SHP77 (cell line): ENCODE measurements at places on chromosomes 2 and 18.
A peak's percentile ranks its signal among the peaks of the same experiment; 100 is the strongest.

- no peak for DNase-seq
These were observed 894.4 kb downstream of the BCL11A start for GRCh38 chr2:59658906-59659635.

- no peak for DNase-seq
These were observed 83.0 kb downstream of the STPG4 start for GRCh38 chr2:47072018-47072691.

DNA sequence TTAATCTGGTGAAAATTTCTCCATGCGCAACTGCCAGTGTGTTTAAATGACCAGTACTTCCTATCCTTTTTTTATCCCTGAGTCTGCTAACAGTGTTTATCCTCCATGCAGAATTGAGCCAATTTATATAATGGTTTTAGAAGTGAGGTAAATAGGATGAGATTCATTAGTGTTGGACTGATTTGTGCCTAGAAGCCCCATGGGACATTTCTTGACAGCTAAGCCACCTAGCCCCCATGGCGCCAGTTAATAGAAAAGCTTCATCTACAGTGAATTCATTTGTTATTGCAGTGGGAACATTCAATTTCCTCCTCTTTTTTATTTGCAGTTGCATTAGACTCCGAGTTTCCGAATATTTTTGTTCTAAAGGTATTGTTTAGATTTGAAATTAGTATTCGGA is 175.6 kb downstream of the ARL6IP6 start:
- no peak for DNase-seq

DNA sequence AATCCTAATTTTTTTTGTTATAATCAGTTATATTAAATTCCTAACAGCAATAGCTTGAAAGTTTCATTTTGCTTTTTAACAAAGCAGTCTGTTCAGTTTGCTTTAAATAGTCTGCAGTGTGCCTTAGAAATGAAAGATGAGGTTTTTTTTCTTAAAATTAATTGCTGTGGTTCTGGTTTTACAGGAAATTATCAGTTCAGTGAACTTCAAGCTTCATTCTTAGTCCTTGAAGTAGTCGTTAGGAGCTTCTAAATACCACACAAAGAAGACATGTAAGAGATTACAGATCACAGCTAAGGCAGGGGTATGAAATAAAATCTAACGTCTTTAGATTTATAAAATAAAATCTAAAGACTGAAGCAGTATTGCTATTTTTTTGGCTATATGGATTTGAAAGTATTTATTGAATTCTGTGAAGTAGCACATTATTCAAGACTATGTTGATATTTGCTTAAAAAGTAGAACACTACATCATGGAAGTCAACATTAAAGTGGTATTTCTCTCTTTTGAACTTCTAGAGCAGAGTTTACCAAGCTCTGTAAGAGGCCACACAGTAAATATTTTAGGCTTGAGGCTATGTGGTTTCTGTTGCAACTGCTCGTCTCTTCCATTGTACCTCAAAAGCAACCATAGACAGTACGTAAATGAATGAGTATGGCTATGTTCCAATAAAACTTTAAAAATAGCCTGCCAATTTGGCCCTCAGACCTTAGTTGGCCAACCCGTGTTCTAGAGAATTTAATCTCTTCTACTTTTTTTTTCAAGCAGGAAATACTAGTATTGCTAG is 81.5 kb upstream of the STON1 start:
- no peak for DNase-seq

- DNase-seq = no peak
These were observed 50.7 kb downstream of the PIK3C3 start for GRCh38 chr18:42005782-42006181.

DNA sequence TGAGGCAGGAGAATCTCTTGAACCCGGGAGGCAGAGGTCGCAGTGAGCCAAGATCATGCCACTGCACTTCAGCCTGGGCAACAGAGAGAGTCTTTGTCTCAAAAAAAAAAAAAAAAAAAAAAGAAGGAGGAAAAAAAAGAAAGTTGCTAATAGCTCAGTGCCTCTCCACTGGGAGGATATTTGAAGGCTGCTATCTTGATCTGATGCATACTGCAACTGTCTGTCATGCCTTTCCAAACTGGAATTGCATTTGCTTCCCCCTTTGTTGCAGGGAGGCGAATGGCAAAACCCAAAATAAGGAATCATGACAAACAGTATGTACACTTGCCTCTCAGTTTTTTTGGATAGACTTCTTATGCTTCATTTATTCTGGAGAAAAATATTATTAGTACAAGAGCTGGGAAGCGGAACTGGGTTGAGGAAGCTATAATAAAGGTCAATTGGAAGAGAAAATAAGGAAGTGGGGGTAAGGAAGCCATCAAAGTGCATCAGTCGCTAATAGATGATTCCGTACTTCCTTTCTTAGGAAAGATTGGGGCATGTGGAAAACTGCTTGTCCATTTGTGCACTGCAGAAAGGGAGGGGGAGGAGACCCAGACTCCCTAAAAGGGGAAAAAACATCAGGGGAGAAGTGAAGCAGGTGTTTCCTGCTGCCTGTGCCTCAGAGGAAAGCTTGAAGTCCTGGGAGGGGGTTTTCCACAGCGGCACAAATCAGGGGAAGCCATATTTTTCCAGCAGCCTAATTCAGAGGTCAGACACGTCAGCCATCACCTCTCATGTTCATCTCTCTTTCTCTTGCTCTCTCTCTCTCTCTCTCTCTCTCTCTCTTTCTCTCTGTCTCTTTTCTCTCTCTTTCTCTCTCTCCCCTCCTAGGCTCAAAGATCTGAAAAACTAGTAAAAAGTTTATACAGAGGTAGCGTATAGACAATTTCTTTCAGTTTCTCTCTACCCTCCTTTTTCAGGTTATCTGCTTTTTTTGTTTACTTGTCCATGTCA is 301.4 kb upstream of the TNP1 start:
- DNase-seq = peak; percentile 38

GRCh38 chr2:132268977-132269523 is 107.3 kb upstream of the ANKRD30BL start:
- DNase-seq = no peak

DNA sequence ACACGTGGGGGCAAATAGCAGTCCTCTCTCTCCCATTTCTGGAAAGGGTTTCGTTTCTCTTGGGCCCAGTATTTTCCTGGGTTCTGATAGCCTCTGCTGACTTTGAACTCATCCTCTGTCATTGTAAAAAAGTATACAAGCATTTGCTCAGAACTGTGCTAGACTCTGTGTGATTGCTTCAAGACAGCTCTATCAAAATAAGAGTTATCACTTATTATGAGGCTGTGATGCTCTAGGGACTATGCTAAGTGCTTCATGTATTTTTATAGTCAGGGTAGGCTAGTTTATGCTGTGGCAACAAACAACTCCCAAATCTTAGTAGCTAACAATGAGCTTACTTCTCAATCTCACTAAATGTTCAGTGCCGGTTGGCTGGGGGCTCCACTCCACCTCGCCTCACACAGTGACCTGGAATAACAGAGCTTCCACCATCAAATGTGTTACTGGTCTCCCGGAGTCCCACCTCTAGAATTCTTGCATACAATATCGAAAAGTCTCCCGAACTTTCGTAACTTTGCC is 110.8 kb upstream of the CDC42EP3 start:
- DNase-seq = peak; percentile 21

- no peak for DNase-seq
These were observed 100.5 kb upstream of the ITPRID2 start for GRCh38 chr2:181790716-181791649.

DNA sequence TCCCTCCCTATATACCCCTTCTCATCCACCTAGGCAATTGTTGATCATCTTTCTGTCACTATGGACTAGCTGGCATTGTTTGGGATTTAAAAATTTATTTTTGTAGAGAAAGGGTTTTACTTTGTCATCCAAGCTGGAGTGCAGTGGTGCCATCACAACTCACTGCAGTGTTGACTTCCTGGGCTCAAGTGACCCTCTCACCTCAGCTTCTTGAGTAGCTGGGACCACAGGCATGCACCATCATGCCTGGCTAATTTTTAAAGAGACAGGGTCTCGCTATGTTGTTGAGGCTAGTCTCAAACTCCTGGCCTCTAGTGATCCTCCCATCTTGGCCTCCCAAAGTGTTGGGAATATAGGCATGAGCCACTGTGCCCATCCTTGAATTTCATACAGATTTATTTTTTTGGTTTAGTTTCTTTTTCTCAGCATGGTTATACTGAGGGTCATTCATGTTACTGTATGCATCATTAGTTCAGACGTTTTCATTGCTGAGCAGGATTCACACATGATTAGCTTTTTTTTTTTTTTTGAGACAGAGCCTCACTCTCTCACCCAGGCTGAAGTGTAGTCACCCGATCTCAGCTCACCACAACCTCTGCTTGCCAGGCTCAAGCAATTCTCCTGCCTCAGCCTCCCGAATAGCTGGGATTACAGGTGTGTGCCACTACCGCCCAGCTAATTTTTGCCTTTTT is 8.6 kb upstream of the PCARE start:
- no peak for DNase-seq

- no peak for DNase-seq
These were observed 47.1 kb downstream of the NEDD4L start for GRCh38 chr18:58091099-58091611.

DNA sequence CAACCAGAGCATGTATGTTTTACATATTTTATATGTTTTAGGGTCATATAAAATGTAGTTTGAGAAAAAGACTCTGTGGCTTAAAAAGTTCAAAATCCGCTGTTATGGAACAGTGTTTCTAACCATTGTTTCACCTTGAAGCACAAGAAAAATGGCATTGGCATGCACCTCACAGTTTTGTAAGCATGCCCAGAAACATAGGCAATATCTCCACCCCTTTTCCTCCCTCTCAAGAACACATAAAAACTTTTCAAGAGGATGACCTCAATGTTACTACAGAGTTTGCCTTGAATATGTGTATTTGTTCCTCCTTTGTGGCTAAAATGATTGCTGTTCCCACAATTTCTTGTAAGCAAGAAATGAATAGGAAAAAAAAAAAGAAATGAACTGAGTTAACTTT is 29.3 kb upstream of the SLC40A1 start:
- DNase-seq = no peak

DNA sequence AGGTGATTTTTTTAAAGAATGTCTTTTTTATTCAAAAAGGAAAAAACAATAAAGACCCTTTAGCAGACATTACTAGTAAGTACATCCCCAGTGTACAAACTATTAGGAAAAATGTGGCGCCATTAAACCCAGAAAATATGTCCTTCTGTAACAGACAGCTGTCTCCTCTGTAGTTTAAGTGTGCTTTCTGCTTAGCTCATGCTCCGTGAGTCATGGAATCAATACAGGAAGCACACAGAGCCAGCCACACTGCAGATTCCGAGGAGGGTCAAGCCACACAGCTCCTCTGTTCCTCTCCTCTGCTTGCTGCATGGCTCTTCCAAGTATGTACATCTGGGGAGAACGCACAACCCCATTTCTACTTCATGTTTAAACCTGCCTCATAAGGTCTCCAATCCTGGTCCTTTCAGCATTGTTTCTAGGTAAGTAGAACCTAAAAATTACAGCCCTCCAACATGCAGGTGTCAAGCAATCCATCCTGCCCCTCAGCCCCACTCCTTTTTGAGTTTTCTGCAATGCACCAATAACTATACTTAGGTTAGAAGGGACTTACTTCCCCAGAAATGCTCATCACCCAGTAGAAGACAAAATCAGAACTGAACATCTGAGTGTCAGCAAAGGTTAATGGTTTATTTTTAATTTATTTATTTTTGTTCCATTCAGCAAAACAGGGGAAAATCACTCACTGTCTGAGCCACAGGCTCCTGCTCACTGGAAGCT is 37.5 kb downstream of the ACVR1 start:
- DNase-seq = peak; percentile 20

DNA sequence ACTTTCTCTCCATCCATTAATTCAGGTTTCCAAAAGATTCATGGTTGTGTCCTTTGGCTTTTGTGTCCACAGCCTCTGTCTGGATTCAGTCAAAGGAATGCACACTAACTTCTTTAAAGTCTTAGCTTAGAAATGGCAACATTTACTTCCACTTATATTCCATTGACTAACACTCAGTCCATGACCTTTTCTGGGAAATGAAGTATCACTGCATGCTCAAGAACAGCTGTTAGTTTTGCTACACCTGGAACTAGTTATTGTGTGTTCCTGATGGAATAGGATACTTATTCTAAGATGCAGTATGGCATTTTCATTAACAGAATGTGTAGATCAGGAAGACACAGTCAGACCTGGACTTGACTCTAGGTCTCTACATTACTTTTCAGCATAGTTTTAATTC is 88.8 kb downstream of the KYNU start:
- no peak for DNase-seq

GRCh38 chr2:226772389-226773179 is 27.0 kb downstream of the IRS1 start:
- no peak for DNase-seq

DNA sequence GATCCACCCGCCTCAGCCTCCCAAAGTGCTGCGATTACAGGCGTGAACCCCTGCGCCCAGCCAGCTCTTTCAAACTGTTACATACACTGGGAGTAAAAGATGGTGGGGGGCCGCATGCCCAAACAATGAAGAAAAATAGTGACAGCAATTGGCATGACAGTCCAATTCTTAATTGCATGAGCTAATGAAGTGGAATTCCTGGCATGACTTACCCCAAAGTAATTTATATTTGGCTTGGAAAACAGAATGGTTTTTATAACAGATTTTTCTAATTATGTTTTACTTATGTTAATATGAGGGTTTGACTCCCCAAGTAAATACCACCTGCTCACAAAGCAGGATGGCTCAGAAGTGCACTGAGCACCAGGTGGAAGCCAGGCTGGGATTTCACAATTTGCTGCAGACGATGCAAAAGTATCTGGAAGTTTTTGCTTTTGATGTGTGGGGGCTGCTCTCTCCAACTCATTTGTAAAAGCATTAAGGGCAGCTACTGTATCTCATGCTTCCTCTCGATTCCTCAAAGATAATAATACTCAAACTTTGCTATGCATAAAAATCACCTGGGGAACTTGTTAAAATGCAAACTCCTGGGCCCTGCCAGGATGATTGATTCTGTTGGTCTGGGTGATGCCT is 24.0 kb upstream of the ATG16L1 start:
- DNase-seq = no peak

DNA sequence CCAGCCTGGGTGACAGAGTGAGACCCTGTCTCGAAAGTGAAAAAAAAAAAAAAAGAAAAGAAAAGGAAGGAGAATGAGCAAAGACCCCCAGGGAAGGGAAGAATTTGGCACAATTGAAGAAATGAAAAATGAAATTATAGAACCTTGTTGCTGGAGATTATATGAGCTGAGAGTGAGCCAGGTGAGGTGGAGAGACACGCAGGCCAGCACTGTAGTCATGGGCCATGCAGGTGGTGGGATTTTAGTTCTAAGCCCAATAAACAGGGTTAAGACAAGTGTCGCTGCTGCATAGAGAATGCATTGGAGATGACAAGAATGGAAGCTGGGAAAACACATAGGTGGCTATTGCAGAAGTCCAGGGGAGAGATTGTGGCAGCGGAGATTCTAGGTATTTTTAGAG is 32.3 kb downstream of the FBLN7 start:
- DNase-seq = no peak

GRCh38 chr2:88818381-88818780 is 126.9 kb downstream of the RPIA start:
- DNase-seq = no peak

DNA sequence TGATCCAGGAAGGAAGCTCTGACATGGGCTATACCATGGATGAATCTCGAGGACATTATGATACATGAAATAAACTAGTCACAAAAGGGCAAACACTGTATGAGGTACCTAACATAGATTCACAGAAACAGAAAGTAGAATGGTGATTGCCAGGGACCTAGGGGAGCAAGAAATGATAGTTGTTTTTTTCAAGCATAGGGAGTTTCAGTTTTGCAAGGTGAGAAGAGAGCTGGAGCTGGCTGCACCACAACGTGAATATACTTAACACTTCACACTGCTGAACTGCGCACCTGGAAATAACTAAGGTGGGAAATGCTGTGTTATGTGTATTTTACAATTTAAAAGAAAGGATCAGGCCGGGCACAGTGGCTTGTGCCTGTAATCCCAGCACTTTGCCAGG is 13.2 kb upstream of the AGAP1 start:
- no peak for DNase-seq

- DNase-seq = no peak
These were observed 48.1 kb upstream of the CRIM1 start for GRCh38 chr2:36307441-36307840.
